ENCODE measurements at places on chromosomes 5 and 9. TPM values are rescaled to one million over a fixed set of nuclear protein-coding genes. Genes with fewer than 3 reads are reported as not detected.

The GGTA1 gene
- 1.6 TPM for polyA plus RNA-seq

The CDKN2B-AS1 gene
- not detected for polyA plus RNA-seq

The ABCA1 gene
- polyA plus RNA-seq: 3.3 TPM

The SPATA31D3 gene
- not detected for polyA plus RNA-seq

The SMIM32 gene
- polyA plus RNA-seq: 0.06 TPM

DNA sequence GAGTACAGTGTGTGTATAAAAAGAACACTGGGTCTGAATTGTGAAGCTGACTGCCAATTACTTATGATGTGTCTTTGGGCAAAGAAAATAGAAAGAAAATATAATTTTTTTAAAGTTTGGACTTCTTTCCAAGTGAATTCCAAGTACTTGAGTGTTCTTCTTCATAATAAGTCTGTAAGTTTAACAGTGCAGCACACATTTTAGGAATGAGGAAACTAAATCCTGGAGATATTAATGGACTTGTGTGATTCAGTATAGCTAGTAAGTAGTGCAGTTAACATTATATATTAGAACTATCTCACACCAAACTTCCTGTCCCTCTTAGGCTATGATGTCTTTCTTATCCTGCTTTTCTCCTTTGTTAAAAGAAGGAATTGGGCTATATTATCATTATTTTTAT, 1953.8 kb downstream of the MAT2B start:
- DNase-seq: no peak

- DNase-seq: no peak
Observed at GRCh38 chr5:83608122-83608521, 112.5 kb downstream of the HAPLN1 start.

DNA sequence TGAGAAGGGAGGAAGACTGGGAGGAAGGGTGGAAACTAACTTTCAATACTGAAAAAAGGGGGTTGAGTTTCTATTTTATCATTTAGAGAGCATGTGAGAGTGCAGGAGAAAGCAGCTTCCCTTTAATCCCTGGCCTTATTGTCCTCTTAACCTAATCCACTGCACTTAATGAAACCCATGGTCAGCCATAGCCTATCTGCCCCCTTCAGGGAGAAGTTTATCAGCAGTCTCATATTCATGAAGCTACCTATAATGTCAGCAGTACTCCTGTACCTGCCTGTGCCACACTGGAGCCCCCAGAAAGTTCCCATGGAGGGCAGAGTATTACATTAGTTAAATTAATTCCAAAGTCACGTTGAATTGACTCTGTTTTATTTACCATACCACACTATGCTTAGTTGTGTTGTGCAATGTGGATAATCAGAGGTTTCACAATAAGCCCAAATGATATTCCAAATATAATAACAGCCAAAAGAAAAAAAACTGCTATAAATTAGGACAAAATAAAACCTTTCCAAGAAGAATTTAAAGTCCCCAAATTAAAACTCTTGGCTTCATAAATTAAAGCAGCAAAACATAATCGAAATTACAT, 62.9 kb downstream of the MUSK start:
- DNase-seq: no peak

GRCh38 chr5:81633471-81633870, 117.4 kb downstream of the SSBP2 start:
- DNase-seq: no peak

GRCh38 chr9:15160673-15161072, 146.3 kb downstream of the TTC39B start:
- no peak for DNase-seq

DNA sequence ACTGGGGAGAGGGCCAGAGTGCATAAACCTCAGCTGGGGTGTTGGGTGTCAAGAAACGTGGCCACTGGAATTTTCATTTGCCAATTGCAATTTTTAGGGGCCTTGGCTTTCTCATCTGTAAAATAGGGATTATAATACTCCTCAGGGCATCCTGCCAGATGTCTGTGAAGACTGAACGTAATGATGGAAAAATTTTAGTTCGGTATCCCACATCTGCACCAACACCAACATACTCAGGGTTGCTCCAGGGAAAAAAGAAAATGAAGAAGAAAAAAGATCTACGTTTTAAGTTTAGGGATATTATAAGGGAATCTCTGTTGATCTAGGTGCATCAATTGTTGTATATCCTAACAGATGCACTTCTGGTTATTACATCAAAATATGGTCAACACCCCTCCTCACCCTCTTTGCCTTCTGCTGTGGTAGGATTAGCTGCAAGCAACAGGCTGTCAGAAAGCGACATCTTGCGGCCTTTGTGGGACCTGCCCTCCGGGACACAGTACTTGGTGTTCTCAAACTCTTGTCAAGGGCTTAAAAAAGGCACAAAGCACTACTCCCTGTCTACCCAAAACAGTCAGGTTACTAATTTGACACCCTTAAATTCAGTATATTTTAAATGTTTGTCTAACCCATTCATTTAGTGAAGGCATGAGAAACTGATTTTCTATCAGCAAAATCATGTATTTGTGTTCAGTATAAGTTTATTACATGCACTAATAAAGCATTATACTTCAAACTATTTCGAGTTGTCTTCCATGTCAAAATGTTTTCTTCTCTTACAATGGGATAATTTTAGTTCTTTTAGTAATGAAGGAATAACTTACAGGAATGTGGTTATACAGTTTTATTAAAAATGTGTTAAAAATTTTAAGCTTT, 8.3 kb upstream of the TBC1D2 start:
- peak; percentile 89 for DNase-seq

- no peak for DNase-seq
Observed at GRCh38 chr5:177297922-177298321, 5.6 kb downstream of the RAB24 start.

Data from psoas muscle (tissue), 8 donors.